Kidney epithelial cell (primary cell): ENCODE measurements at places on chromosomes 6 and 20.

- no peak for DNase-seq
These were observed 13.4 kb downstream of the FOXC1 start for GRCh38 chr6:1622851-1623768.

- DNase-seq = no peak
These were observed 15.9 kb downstream of the TOP1 start for GRCh38 chr20:41044409-41045062.

DNA sequence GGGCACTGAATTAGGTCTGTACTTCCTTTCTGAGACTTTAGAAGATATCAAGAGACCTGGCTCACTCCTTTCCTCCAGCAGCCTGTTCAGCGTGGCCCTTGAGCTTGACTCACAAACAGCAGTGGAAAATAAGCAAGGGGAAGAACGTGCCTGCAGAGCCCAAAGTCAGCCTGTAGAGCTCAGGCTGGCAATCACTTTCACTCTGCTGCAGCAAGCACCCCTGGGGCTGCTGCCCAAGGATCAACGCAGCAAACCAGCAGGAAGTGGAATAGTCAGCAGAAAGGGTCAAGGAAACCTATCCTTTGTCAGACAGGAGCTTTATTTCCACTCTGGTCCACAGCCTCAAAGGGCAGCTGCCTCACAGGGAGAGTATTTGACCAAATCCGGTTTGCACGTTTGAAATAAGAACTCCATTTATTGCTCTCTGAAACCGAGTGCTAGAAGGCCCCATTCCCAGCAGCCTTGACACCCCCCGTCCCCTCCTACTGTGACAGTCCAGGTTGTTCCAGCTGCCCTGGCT, 77.4 kb downstream of the PRDM1 start:
- DNase-seq = no peak

DNA sequence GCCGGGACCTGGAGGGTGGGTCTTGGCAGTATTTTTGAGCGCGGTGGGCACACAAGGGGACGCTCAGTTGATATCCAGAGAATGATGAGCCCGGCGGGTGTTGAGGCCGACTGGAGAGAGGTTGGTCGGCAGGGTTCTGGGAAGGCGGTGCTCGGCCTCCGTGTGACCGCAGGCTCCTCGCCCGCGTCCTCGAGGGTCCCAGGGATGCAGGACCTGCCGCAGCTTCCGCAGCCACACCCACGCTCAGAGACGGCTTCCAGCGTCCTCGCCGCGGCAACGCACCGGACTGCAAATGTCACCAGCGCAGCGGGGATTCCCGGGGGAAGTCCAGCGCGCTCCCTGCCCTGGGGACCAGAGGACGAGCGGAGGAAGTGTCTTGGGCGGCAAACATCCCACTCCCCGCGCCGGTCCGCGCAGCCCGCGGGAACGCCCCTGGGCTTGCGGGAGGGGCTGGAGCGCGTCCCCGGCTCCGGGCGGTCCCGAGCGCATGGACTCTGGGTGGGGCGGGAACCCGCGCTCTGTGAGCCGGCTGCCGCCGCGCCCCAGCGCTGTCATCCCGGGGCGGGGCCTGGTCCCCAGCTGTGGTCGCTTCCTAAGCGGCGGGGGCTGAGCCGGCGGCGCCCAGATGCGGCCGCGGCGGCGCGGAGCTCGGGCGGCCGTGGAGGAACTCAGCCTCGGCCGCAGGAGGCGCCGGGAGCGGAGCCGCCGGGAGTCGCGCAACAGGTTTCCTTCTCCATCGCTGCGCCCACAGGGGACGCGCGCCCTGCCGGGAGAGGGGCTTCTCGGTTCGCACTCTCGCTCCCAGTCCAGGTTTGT, at the start of gene STX11:
STX11 (plus strand) TSS at position 624 of the 816 bp plus-strand sequence. CDS start 36,111 bp downstream, outside the sequence.
- DNase-seq = no peak

GRCh38 chr6:2791450-2791974, 26.3 kb downstream of the WRNIP1 start:
- DNase-seq = no peak

DNA sequence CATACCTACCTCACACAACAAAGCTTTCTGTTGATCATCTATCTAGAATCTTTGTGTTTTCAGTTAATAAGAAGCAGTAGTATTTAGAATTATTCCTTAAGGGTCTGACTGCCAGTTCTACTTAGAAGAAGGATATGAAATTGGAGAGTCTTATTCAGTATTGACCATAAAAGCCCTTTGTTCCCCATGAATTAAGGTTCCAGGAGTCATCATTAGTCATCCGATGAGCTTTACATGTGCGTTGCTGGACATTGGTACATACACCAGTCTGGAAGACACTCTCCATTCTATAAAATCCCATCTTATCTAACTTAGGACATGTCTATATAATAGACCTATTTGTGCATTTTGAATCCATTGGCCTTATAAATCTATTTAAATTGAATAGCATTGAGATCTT, 34.4 kb upstream of the RNF217 start:
- peak; percentile 19 for DNase-seq

GRCh38 chr6:44225579-44226325, 2.4 kb downstream of the SLC29A1 start:
- DNase-seq = no peak

- no peak for DNase-seq
These were observed 1.3 kb downstream of the KIF13A start for GRCh38 chr6:17985934-17986655.

GRCh38 chr6:168332020-168332419, 12.4 kb upstream of the DACT2 start:
- no peak for DNase-seq

GRCh38 chr20:63978319-63979228, 868 bp downstream of the SAMD10 start:
- no peak for DNase-seq

DNA sequence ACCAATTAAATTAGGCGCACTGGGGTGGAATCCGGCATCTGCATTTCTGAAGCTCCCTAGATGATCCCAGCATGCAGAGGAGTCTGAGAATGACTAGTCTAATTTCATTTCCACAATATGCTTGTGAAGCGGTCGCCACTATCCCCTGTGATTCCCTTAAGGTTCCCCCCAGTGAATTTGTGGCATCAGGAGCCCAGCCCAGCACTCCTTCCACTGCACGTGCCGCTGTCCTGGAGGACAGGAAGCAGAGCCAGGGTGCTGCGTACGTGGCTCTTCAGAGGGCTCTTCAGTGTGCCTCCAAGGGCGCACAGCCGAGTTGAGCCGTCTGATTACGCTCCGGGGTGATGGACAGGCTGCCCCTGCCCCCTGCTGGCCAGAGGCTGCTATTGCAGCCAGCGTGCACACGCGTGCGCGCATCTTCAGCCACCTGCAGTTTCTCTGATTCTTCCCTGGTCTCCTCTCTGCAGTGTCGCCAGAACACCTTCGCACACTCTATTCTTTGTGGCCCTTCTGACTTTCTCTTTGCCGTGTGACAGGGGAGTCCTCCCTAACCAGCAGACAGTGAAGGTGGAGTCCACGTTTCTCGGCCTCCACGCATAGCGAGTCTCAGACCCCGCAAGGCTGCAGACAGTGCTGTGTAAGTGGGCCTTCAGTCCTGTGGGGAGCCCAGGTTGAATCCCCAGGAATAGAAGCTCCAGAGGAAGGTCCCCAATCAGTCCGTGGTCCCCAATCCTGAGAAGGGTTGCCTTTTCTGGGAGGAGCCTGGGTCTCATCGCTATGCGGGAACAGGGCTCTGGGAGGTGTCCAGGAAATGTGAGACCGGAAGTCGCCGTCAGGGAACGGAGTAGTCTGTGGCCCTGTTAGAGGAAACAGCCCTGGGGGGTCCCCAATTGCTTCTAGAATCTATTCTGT, 16.5 kb upstream of the NCR2 start:
- peak; percentile 14 for DNase-seq

DNA sequence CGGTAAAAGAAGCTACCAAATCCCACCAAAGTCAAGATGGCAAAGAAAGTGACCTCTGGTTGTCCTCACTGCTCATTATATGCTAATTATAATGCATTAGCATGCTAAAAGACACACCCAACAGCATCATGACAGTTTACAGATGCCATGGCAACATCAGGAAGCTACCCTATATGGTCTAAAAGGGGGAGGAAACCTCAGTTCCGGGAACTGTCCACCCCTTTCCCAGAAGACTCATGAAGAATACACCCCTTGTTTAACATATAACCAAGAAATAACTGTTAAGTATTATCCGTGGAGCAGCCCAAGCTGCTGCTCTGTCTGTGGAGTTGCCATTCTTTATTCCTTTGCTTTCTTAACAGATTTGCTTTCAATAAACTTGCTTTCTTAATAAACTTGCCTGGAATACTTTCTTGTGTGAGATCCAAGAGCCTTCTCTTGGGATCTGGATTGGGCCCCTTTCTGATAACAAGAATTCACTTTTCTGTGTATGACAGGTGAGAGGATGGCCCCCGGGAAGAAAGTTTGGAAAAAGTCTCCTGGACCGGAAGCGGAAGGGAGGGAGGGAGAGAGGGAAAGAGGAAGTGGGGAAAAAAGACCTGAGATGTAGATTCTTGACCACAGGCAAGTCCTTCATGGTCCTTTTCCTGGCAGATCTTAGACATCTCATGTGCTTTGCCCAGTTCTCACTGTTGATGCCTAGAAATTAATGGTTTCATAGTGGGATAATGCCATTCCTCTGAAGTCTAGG, 146.7 kb upstream of the ID4 start:
- DNase-seq = no peak

DNA sequence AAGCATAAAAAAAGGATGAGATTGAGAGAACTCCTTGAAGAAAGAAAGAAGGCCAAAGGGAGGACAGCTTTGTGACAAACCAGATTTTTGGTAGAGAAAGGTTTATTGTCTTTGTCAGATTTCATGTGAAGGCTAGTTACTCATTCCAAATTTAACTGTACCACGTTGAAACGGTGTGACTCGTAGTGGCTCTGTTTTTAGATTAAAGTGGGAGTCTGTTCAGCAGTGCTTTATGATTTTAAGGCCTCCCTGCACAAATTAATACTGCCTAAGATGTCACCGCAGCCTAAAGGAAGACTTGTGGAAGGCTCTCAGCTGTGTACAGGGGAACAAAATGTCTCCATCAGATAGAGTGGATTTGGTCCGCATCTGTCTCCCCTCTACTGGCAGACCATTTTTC, 35.9 kb downstream of the CDC40 start:
- no peak for DNase-seq

DNA sequence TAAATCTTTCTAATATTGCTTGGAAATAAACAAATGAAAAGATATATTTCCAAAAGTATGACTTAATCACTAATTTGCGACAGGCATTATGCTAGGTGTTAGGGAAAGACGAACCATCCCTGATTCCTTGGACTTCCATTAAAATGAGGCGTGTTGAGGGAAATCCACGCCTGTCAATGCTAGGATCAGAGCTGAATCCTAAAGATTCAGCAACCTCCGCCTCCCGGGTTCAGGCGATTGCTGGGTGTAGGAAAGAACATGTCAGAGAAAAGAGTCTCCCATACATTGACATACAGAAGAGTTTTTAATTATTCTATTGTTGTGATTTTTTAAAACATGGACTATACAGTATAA, 16.8 kb upstream of the PRSS16 start:
- no peak for DNase-seq

- DNase-seq = no peak
These were observed 69.5 kb downstream of the SLX4IP start for GRCh38 chr20:10504608-10504993.

DNA sequence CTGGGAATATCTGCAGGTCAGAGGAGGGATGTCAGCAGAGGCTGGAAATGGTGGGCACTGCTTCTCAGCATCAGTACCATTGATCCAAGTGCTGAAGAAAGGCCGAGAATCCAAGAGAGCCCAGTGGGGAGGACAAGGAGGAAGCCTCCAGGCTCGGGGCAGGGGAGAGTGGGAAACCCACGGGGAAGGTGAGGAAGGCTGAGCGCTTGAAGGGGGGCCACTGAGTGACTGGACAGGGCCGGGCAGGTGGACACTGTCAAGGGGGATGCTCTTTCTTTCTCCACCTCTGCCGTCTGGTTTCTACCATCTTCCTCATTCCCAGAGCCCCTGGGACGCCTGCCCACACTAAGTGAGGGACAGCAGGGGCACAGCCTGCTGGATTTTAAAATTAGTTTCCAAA, 335.0 kb downstream of the CDH4 start:
- no peak for DNase-seq

DNA sequence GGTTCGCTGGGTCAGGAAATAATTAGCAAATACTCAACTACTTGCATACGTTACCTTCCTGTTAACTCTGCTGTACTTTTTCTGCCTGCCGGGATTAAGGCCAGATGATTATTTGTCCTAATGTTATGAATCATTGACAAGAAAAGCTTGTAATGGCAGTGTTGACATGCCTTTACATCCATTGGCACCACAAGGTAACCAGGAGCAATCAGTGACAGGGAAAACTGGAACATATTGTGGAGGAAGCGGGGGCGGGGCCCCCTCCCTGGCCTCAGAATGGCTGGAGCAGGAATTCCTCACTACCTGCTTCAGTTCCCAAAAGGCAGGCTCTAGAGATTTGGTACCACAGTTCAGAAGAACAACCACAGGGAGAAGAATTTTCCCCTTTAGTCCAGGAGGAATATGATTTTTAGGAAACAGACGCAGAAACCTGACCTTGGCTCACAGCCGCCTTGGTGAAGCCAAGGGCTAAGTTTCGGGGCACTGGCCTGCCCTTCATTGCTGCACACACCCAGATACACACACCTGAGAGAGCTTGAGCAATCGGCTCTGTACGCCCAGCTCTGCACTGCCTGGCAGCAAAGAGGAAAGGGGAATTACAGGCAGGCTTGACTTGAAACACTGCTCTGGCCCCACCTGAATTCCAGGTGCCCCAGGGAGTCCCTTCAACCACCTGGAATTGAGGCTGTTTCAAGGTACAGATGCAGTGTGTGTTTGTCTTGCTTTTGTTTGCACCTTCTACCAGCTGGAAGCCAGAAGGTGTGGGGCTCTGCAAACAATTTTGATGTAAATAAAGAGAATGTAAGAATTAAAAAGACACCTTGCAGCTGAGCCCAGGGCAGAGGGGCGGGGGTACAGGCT, 89.8 kb downstream of the MYB start:
- DNase-seq = no peak

- peak; percentile 44 for DNase-seq
These were observed at the start of gene L3MBTL3 for GRCh38 chr6:130018292-130018743. Gene L3MBTL3, plus strand, starts transcription at chr6:130018581. Its CDS starts 24,119 bp downstream, at chr6:130042700.

DNA sequence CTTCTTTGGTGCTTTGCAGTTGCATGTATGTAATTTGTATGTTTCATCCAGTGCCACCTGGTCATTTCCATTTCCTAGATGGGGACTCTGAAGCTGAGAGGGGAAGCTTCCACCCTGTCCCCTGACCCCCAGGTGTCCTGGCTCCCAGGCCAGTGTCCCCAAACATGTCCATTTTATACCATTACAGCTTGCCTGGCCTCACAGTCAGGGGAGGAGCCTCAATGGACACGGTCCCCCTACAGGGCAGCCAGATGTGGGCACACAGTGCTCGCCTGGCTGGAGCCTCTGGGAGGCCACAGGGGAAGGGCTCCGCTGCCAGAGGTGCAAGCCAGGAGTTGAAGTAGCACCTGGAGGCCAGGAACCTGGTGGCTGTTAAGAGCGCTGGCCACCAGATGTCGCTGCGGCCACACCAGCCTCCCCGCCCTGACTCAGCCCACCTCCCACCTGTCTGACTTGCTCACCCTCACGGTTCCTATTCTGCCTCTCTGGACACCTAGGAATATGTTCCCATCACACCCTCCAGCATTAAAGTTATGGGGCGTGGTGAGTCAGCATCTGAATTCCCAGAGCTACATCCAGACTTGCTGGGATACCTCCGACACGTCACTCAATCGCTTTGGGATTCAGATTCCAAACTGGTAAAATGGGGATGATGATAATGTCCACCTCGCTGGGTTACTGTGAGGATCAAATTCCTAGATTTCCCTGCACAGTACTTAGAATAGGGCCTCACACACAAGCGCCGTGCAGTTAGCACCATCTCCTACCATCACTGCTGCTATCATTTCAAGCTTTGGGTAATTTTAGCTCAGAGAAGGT, 107.4 kb downstream of the SULF2 start:
- DNase-seq = peak; percentile 25

GRCh38 chr6:15990179-15990578, 138.7 kb upstream of the MYLIP start:
- no peak for DNase-seq
